Germinal center (tissue), 1 donor: ENCODE measurements at places on chromosomes 4 and X.

DNA sequence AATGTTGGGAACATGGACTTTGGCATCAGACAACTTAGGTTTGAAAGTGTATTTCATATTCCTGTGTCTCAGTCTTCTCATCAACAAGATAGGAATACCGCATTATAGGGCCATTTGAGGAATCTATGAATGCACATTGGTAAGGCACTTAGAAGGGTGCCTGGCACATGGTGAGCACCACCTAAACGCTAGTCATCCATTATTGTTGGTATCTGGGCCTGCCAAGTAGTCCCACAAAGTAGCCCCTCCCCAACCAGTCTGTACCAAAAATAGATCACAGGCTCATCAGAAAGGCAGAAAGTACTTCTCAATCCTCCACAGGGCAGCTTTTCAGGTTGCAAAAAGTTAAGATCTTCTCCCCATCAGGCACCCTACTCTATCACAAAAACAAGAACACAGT, 162.3 kb upstream of the KLF3 start:
- DNase-seq = no peak

DNA sequence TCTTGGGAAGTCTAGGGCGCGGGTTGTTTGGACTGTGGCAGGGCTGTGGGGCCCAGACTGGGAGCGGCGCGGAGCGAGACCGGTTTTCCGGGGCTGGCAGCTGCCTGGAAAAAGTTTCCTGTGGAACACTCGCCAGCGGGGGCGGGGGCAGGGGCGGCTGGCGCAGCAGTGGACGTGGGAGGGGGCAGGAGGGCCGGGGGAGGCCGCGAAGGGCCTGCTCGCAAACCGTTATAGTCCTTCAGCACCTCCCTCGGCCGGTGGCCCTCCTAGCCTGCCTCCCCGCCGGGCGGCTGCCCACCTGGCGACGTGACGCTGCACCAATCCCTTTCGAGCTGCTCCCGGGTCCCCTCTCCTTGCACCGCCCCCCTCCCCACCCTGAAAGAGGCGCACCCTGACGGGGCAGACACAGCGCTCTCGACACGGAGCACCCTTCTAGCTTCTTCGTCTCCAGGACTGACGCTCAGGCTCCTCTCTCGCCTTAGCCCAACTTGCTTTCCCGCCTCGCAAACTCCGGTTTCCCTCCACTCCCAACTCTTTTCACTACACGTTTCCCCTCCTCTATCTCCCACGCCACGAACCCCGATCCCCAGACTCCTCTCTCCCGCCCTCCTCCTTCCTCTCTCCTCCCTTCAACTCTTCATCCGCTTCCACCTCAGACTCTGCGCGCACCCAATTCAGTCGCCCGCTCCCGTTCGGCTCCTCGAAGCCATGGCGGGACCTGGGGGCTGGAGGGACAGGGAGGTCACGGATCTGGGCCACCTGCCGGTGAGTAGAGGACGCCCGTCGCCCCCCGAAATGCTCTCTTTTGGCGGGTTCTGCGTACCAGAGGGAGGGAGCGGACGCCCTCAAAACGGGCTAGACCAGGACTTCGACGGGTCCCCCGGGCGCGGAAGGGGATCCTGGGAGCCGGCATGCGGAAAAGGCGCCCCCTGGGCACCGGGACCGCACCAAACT, at the start of gene NRK:
Gene NRK, plus strand, starts transcription at position 402 of the 954 bp plus-strand sequence. Its CDS starts 307 bp downstream, at position 709.
- no peak for DNase-seq

- DNase-seq = peak; percentile 86
Observed at GRCh38 chr4:83217721-83218522, 66.7 kb downstream of the COQ2 start.

DNA sequence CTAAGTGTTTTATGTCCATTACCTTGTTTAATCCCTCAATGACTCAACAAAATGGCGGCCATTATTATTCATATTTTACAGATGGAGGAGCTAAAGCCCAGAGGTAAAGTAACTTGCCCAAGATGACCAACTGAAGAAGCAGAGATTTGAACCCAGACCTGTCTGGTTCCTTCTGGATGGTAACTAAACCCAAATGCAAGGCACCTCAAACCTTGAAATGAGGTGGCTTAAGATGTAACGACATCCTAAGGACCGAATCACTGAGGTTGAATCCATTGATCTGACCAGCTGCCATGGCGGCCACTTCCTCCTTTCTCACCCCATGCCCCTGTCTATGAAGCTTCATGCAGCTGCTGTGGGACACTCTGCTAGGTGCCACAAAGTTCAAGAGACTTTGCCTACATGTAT, 932 bp downstream of the TLR10 start:
- DNase-seq = no peak

GRCh38 chr4:154125340-154125739, 336.5 kb upstream of the SFRP2 start:
- no peak for DNase-seq

- no peak for DNase-seq
Observed at GRCh38 chr4:186772936-186773487, 49.4 kb upstream of the FAT1 start.

- peak; percentile 48 for DNase-seq
Observed at GRCh38 chr4:108172231-108172752, 3.6 kb upstream of the LEF1 start.

GRCh38 chr4:164828955-164829354, 48.0 kb upstream of the APELA start:
- DNase-seq = no peak

- no peak for DNase-seq
Observed at GRCh38 chr4:55181010-55182005, 55.9 kb upstream of the KDR start.

DNA sequence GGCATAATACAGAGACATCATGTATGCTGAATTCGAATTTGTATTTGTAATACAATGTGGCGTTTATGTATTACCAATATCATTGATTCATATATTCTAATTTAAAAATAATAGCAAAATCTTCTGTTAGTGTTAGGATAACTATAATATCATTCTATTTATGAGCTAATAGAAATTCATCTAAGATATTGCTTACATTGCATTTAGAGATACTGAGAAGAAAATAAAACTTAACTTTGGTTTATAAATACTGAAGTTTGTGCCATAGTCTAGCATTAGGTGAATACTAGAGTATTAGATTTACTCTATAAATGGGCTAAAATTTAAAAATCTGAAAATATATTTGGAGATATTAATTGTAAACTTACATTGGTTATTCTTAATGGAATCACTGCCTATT, 1590.6 kb downstream of the PCDH18 start:
- no peak for DNase-seq

GRCh38 chr4:39124885-39125599, 57.3 kb upstream of the WDR19 start:
- DNase-seq = peak; percentile 14

- no peak for DNase-seq
Observed at GRCh38 chrX:103373581-103373980, 2.8 kb upstream of the BEX3 start.

DNA sequence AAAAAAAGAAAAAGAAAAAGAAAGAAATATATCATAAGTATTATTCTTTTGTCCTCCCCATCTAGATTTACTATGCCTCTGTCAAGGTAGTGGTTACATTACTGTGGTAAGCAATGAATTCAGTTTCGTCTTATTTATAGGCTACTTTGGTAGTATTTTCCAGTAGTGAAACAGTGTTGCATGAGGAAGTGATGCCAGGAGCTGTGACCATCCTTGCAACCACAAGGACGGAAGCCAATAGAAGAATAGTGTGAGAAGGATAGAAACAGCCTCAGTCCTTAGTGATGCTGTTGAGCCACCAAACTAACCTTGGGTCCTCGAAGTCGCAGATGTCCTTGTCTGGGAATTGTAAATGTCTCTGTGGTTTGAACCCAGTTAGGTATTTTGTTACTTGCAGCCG, 328.5 kb downstream of the PPP3CA start:
- DNase-seq = peak; percentile 66

DNA sequence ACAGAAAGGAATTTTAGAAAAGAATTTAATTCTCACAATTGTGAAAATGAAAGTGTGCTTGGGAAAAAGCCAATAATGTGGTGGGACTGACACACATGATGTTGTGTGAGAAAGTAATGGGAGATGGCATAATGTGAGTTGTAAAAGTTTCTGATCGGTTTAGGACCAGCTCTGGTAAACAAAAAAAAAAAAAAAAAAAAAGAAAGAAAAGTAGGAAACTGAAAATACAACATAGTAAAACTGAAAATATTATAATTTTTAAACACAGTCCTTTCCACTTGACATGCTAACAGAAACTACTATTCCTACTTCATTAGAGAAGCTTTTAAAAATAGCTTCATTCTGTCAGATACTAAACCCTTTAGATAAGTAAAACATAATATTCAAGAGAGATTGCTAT, 28.2 kb downstream of the RAP1GDS1 start:
- DNase-seq = no peak

- no peak for DNase-seq
Observed at GRCh38 chr4:159150821-159151390, 48.0 kb downstream of the RAPGEF2 start.

DNA sequence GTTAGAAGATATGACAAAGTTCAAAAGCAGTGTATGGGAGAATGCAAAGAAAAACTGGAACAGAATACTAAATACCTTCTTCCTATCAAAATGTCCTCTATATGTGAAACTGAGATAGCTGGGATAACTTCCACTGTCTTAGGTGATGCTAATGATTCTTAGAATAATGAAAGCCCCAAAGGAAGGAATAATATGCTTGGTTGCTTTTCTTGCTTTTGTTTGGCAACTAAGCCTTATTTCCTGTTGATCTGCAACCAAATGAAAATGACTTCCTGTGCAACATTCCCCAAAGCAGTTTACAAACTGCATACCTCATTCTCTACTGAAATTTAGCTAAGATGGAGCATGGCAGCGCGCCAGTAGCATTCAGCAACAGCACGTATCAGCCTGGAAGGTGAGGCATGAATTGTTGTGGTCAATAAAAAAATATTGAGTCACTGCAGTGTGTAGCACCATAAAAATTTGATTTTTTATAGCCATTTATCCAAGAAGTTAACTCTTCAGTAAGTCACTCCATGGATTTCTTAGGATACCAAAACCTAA, 18.7 kb downstream of the NDNF start:
- DNase-seq = no peak
